ENCODE measurements at places on chromosomes 2 and 18.

- DNase-seq = no peak
Observed at GRCh38 chr2:50613161-50613560, 418.8 kb downstream of the NRXN1 start.

- DNase-seq = no peak
Observed at GRCh38 chr2:220419647-220420046, 792.2 kb downstream of the SLC4A3 start.

GRCh38 chr2:36403675-36404230 is 48.2 kb downstream of the CRIM1 start:
- no peak for DNase-seq

GRCh38 chr2:138572318-138572717 is 70.7 kb downstream of the SPOPL start:
- no peak for DNase-seq

DNA sequence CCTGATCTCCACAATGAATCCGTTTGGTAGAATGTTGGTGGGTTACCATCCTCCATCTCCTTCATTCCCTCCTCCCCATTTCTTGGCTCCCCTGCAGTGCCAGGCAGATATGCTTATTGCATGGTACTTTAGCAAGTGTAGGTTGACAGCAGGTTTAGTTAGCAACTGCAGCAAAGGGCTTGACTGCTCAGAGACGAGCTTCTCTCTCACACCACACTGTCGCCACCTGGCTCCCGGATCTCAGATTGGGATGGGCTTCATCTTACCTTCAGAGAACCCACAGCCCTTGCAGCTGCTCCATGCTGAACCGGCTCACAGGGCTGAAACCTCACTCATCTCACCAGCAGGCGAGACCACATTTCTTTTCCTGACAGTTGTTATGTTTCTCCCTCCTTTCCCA is 88.8 kb downstream of the VWA3B start:
- DNase-seq = no peak

DNA sequence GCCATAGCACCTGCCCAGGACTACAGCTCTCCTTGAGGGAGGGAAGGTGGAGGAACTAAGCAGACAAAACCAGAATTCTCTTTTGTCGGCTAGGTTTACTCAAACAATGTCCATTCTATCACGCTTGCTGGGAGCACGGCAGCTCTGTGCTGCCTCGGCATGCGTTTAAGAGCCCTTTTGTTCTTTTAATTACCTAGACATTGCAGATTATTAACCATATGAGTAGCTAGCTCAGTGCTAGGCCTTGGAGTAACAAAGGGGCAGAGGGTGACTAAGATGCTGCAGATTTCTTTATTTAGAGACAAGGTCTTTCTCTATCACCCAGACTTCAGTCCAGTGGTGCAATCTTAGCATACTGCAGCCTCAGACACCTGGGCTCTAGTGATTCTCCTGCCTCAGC is 11.1 kb downstream of the MSGN1 start:
- no peak for DNase-seq

- no peak for DNase-seq
Observed at GRCh38 chr2:31522786-31523185, 58.0 kb downstream of the SRD5A2 start.

GRCh38 chr18:47032945-47033344 is 2.5 kb downstream of the ELOA2 start:
- DNase-seq = no peak

- no peak for DNase-seq
Observed at GRCh38 chr2:53130441-53130943, 637.1 kb upstream of the CHAC2 start.

GRCh38 chr2:9984871-9985480 is 33.5 kb downstream of the GRHL1 start:
- no peak for DNase-seq

GRCh38 chr2:151669585-151670081 is 64.6 kb downstream of the NEB start:
- DNase-seq = no peak

DNA sequence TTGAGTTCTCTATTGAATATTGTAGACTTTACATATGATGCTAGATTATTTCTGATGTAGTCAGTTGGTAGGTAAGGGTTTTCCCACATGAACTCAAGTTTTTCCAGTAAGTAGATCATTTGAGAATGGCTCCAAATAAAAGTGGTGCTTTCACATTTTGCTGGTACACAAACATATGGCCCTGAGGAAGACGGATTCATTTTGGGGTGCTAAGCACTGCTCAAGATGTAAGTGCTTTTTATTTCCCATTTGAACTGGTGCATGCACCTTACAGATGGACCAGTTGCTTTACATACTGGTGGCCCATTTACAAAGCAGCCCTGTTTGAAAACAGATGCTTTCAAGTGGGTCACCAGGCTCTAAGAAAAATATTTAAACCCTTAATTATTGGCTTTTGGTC is 266.7 kb downstream of the MEIS1 start:
- DNase-seq = no peak

DNA sequence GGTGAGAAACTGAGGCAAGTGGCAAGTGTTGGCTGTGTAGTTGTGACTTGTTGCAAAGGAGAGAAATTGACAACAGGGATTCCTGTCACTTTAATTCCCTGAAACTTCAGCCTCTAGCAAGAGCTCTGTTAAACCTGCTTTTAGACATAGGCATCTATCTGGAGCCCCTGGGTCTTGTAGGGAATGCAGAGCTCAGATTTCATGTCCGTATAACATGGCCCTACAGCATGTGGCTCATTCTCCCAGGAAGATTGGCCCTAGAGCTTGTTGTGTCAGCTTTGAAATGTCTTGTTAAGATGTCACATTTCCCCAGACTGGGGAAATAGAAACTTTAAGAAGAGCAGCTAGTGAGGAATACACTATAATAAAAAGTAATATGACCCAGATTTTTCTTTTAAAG is 115.8 kb downstream of the POLE4 start:
- no peak for DNase-seq

- DNase-seq = no peak
Observed at GRCh38 chr18:10661317-10661716, 135.5 kb downstream of the NAPG start.

GRCh38 chr18:79574938-79575525 is 104.6 kb upstream of the CTDP1 start:
- DNase-seq = no peak

DNA sequence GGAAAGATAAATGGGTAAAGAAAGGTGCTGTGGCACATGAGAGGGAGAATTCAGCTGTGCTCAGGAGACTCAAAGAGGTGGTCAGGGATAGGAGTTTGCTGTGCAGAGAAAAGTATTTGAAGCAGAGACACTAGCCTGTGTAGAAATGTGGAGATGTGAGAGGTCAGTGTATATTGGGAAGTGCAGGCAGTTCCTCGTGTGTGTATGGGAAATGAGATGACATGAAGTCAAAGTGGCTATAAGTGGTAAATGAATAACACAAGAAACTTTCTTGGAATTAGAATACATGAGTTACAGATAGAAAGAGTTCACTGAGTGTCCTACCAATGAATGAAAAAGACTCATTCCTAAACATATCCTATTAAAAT is 11.6 kb downstream of the MAP3K20 start:
- no peak for DNase-seq

GRCh38 chr2:191560411-191560980 is 117.4 kb upstream of the NABP1 start:
- no peak for DNase-seq
